ENCODE measurements at places on chromosomes 3 and 15. TPM values are rescaled to one million over a fixed set of nuclear protein-coding genes. Genes with fewer than 3 reads are reported as not detected.

Gene USP50
- 0.42 TPM for total RNA-seq

Gene RBP2
- not detected for total RNA-seq

Gene CHRD
- not detected for total RNA-seq

- no peaks in the 10 kb centered on the region for H3K36me3 ChIP-seq
- H3K27ac ChIP-seq: no peak overlapping the region
- no peaks in the 10 kb centered on the region for H3K4me1 ChIP-seq
- no peak for DNase-seq
Observed at GRCh38 chr15:51311510-51311909, 26.9 kb downstream of the CYP19A1 start.

Gene GOLGA6L4
- 1.1 TPM for total RNA-seq

GRCh38 chr3:76487446-76487845 lies 552.5 kb upstream of the ROBO2 start:
- H3K27me3 ChIP-seq: no peaks in the 10 kb centered on the region
- H3K4me3 ChIP-seq: no peak overlapping the region
- H3K4me1 ChIP-seq: no peaks in the 10 kb centered on the region
- no peaks in the 10 kb centered on the region for H3K36me3 ChIP-seq
- H3K27ac ChIP-seq: no peak overlapping the region

DNA sequence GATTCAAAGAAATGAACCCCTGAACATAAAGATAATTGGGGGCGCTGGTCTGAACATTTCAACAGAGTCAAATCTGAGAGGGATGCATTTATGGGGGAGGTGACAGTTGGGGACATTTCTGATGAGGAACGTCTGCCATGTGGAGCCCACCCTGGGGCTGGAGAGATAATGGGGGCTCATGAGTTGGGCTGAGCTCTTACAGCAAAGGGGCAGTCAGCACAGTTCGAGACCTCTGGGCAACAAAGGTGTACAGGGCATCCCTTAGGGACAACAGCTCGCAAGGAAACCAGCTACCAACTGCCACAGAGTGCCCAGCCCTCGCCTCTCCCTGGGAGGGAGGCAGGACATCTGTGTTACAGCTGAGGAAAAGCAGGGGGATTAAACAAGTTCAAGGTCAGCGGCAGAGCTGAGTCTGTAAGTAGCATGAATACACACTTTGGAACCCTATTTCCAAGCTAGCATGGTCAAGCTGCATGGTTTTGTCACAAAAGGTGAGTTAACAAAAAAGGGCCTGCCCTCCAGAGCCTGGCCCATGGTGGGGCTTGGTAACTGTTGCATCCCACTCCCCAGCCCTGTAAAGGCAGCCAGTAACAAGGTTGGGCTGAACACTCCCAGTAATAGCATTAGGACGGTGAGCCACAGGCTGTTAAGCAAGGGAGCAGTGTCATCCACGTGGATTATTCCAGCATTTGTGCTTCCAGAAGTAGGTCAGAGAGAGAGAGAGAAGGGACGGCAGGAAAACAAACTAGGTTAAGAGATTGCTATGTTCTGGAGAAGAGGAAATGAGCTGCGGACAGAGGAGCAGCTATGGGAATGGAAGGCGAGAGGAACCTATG lies 4.3 kb downstream of the GNB5 start:
- no peak overlapping the region for H3K27ac ChIP-seq
- DNase-seq: no peak
- H3K36me3 ChIP-seq: peaks cover 1% of the 10 kb centered on the region
- H3K4me3 ChIP-seq: no peak overlapping the region

GRCh38 chr3:140597792-140598191 lies 80.1 kb upstream of the TRIM42 start:
- DNase-seq: no peak
- H3K4me3 ChIP-seq: no peak overlapping the region
- peaks cover 2% of the 10 kb centered on the region for H3K27me3 ChIP-seq
- H3K4me1 ChIP-seq: no peaks in the 10 kb centered on the region

Gene LRRIQ4
- total RNA-seq: 0.09 TPM

- H3K27me3 ChIP-seq: peaks cover 12% of the 10 kb centered on the region
- DNase-seq: no peak
- H3K4me1 ChIP-seq: peaks cover 18% of the 10 kb centered on the region
- H3K27ac ChIP-seq: no peak overlapping the region
Observed at GRCh38 chr3:9246189-9246588, 3.3 kb downstream of the SRGAP3 start.

- no peaks in the 10 kb centered on the region for H3K27me3 ChIP-seq
- H3K27ac ChIP-seq: no peak overlapping the region
- H3K36me3 ChIP-seq: no peaks in the 10 kb centered on the region
- H3K4me3 ChIP-seq: no peak overlapping the region
- no peak for DNase-seq
Observed at GRCh38 chr15:50798684-50799083, 33.2 kb upstream of the SPPL2A start.

Gene NOX5
- total RNA-seq: not detected

DNA sequence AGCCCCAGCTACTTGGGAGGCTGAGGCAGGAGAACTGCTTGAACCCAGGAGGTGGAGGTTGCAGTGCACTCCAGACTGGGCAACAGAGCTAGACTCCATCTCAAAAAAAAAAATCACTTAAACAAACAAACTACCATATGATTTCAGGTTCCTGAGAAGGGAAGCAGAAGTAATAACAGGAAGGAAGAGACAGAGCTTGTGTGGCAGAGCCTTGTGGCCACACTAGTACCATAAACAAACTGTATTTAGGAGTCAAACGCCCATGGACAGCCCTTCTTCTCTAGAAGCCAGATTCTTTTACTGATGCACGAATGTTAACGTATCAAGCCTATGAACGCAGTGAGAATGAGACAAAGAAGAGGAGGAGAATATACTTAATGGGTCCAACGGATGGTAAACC lies 12.0 kb downstream of the MTMR10 start:
- H3K4me3 ChIP-seq: no peak overlapping the region
- H3K36me3 ChIP-seq: peaks cover 27% of the 10 kb centered on the region
- H3K27me3 ChIP-seq: no peaks in the 10 kb centered on the region
- DNase-seq: no peak
- no peak overlapping the region for H3K27ac ChIP-seq

Gene CNTN3
- not detected for total RNA-seq

Gene EFCC1
- total RNA-seq: 0.37 TPM

Measured in activated CD4-positive, alpha-beta T cell treated with anti-CD3 and anti-CD28 coated beads, Interleukin-2, amount 10 ng/mL, durations not matched to agents 24 days and 14 days (primary cell).